ENCODE measurements at places on chromosomes 6 and 20.

GRCh38 chr6:142925575-142926110 lies 19.3 kb downstream of the HIVEP2 start:
- DNase-seq: no peak

DNA sequence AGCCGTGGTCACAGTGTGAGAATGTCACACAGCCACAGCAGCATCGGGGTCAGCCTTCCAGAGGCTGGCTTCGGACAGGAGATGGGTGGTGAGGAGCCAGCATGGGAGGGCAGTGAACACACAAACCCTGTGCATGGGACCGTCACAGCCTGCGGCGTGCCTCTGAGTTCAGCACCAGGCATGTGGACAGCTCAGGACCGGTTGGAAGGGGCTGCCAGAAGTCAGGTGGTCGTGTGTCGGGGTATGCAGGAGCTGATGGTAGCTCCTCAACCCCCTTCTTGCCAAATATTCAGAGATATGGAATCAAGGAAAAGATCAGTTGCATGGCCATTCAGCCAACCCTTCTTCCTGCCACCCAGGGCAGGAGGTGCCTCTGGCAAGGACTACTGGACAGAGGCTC lies 28.2 kb downstream of the MYT1 start:
- no peak for DNase-seq

GRCh38 chr6:136226674-136227377 lies 23.3 kb downstream of the MTFR2 start:
- no peak for DNase-seq

GRCh38 chr6:154414021-154414813 lies 57.6 kb upstream of the IPCEF1 start:
- no peak for DNase-seq

- no peak for DNase-seq
These were observed 98.1 kb downstream of the MYLK4 start for GRCh38 chr6:2652611-2653010.

DNA sequence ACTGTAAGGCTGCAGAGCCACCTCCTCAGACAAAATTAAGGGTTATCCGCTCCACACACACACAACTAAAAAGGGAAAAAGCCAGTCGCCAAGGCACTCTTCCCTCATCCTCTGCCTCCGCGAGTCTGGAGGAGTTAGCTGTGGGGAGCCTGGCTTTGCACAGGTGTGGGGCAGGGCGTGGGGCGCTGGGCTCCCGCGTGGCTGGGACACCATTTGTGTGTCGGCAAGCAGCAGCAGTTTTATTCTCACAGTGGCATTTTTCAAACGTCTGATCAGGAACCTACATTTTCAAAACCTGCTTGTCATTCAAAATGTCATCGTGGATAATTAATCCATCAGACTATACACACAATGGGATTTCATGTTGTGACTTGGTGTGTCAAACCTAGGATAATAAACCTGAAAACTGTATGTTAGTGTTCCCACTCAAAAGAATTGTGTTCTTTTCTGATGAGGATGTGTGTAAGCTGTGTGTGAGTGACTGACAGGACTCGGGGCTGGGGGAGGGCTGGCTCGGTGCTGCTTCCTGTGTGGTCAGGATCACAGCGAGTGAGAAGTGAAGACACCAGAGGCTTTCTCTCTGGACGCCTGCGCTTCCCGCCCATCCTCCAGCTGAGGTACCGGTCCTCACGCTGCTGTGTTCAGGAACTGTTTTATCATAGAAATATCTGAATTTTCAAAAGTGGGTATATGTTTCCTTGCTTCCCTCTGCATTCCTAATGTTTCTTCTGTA lies 83.1 kb downstream of the IRF4 start:
- DNase-seq: peak; percentile 73

DNA sequence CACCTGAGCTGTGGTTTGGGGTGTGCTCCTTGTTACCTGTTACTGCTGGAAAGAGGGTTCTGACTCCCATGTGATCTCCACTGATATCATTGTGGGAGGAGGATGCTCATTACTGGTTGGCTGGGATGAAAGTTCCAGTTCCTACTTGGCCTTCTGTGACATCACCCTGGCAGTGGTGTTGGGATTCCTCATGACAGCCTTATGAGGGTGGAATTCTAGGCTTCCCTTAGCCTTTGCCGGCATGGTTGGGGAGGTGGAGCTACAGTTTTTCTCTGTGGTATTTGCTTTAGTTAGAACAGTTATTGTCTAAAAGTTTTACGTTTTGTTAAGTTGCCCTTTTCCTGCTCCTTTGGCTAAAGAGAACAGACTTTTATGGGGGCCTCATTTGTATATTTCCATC lies 112.1 kb downstream of the AFG1L start:
- DNase-seq: no peak

DNA sequence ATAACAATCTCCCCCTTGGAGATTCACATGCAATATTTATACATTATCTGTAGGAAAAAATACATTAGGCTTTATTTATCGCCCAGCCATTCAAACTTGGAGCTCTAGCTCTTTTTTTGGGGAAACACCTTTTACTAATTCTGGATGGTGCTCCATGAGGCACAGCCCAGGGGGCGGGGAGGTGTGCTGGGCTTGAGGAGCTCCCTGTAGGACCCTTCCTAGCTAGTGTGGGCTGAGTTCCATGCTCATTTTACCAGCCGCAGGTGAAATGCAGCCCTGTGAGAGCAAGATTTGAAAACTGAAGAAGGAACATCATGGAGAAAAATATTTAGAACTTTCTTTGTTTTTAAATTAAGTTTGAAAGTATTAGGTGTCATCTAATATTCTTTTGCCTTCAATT lies 99.6 kb upstream of the POPDC3 start:
- no peak for DNase-seq

DNA sequence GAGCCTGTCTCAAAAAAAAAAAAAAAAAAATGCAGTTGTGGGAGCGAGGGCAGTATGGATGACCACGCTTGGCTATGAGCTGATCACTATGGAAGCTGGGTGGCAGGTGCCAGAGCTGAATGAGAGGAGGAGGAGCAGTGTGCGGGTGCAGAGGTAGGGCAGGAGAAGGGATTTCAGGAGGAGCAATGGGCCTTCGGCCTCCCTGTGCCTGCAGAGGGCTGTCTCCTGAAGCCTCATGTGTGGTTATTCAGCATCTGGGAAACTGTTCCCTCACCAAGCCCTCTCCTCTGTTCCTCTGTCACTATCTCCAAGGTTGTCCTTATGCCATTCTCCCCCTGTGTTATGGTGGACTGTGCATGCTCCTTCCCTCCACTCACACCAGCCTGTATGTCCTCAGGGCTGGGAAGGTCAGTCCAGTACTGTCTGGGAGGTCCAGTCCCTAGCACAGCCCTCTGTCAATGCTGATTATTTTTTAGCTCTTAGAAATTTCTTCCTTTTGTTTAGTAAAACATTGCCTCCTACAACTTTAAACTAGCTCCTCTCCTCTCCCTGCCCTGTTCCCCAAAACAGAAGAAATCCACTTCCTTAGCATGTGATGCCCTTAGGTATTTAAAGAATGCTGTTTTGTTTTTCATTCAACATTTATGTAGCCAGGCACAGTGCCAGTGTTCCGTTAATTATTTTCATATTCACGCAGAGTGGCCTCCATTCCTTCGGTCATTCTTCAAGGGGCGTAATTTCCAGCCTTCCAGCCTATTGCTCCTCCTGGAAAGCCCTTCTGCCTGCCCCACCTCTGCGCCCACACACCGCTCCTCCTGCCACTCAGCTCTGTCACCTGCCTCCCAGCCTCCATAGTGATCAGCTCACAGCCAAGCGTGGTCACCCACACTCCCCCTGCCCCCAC lies 48.9 kb downstream of the CNBD2 start:
- no peak for DNase-seq

DNA sequence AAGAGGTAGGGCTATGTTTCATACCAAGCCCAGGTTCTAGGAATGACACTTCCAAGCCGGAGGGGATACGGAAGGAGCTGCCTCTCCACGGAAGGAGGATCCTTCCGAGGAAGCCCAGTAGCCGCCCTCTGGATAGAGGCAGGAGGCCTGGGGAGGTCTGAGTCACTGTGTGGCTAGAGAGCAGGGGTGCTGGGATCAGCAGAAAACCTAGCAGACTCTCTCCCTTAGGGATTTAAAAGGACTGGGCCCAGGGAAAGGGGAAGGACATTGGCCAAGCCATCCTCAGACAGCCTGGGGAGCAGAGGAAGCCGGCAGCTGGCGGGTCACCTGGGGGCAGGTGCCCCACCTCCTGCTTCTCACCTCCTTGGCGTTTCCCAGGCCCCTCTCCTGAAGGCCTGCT lies 36.6 kb upstream of the NFATC2 start:
- DNase-seq: no peak

DNA sequence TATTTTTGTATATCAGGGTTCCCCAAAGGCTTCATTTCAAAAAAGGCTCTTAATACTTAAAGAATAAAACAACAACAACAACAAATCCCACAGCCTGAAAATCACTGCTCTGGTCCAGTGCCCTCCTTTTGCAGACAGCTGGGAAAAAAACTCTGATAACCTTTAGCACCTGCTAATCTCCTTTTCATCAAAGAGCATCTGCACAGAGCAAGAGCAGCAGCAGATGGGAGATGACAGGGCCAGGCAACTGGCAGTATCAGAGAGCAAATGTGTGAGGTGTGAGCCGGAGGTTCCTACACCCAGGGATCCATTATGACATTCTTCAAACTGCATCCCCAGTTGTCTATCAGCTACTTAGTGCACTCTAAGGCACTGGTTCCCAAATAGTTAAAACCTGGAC lies 25.7 kb downstream of the TTI1 start:
- DNase-seq: no peak

- DNase-seq: no peak
These were observed 47.5 kb downstream of the CD83 start for GRCh38 chr6:14165091-14165490.

GRCh38 chr6:150741633-150742200 lies 123.8 kb upstream of the MTHFD1L start:
- peak; percentile 23 for DNase-seq

DNA sequence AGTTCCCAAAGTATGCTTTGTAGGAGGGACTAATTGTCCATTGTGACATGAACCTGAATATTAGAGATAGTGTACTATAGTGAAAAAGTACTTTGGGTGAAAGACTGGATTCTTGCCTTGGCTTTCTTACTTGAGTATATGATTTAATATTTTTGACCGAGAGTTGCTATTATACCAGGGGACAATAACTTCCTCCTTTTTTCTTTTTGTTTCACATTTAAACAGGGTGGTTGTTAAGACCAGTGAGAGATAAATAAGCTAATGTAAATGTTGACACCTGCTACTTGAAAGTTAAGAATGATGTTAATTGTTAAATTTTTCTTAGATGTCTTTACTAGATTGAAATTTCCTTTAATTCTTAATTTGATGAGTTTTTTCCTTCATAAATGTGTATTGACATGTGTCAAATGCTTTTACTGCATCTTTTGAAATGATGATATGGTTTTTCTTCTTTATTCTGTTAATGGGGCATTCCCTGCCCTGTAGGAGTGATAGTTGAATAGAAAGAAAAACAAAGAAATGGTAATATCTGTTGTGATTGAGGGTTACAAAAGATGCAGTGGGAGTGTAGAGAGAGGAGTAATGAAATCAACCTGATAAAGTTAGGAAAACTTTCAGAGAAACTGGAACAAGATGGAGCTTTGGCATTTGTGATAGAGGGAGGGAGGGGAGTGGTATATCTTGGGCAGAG lies 48.4 kb downstream of the ZFAND3 start:
- no peak for DNase-seq

GRCh38 chr6:24667378-24667803 lies 514 bp downstream of the ACOT13 start:
- no peak for DNase-seq

DNA sequence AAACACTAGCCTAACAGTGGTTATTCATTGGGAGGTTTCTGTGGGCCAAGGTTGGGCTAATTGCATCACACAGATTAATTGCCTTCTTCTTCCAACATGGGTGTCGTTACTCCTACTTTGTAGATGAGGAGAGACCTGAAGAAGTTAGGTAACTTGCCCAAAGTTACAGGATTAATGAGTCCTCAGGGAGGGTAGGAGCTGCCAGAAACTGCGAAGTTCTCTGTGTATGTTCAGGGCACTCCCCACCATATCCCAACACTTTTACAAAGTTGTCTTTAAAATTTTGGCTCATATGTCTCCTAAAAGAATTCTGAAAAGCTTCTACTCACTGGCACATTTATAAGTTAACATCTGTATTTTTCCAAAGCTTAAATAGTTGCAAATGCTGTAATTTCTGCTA lies 323.5 kb upstream of the HSF2 start:
- no peak for DNase-seq

- DNase-seq: no peak
These were observed 90.1 kb downstream of the ZNF217 start for GRCh38 chr20:53503517-53503919.

GRCh38 chr6:26571592-26572296 lies 25.0 kb upstream of the ABT1 start:
- DNase-seq: peak; percentile 44

GRCh38 chr20:43825581-43825980 lies 89.1 kb upstream of the TOX2 start:
- no peak for DNase-seq

- peak; percentile 80 for DNase-seq
These were observed 108.4 kb upstream of the PRSS16 start for GRCh38 chr6:27138837-27139755.

DNA sequence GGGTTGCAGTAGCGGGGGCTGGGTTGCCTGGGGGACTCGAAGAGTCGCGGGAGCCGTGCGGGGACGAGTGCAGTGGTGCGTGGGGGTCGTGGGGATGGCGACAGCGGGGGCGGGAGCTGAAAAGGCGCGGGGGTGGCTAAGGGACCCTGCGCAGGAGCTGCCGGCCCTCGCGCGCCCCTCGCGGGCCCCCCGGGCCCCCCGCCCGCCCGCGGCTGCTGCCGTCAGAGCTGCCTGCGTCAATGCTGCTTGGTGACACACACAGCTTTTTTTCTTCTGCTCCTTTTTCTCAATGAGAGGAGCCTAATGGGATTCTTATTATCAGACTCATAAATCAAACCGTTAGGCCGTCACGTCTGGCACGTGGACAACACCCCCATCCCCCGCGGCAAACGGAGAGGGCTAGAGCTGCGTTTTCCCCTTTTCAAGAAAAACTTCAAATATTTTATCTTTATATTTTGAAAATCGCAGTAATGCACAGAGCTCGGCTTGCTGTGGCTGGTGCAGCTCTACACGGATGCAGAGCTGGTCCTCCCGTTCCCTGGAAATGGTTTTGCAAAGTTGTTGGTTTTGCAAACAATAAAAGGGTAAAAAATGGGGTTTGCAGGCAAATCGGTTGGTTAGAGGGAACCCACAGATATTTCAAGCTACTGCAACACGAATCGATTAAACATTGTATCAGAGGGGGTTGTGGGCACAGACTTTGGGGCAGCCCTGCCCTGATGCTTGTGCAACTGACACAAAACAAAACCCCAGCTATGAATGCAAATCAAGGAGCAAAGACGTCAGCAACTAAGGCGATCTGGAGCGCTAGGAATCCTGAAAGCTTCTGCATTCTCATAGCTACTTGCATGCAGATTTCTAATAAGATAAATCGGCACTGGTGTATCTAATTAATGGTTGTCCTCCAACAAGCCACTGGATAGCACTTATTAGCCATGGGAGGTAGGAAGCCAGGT lies 161.4 kb downstream of the TBXT start:
- no peak for DNase-seq
